B cell (primary cell): ENCODE measurements at places on chromosomes 2 and 18. TPM values are rescaled to one million over a fixed set of nuclear protein-coding genes. Genes with fewer than 3 reads are reported as not detected.

The SERTAD2 gene
- 49.5 and 51.2 TPM in 2 replicates for total RNA-seq

DNA sequence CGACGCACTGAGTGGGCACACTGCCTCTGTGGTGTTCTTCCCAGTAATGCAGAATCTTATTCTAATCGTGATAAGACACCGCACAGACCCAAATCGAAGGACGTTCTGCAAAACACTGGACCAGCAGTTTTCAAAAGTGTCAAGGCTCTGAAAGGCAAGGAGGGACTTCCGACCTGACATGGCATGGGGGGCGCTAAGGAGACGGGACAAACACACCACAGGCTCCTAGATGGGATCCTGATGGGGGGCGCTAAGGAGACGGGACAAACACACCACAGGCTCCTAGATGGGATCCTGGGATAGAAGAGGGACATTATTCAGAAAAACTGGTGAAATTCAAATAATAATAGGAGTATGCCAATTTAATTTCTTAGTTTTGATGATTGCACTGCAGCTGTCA, 191.4 kb downstream of the LDLRAD4 start:
- DNase-seq: no peak

GRCh38 chr2:134410831-134411231, 157.0 kb downstream of the MGAT5 start:
- no peak for DNase-seq

DNA sequence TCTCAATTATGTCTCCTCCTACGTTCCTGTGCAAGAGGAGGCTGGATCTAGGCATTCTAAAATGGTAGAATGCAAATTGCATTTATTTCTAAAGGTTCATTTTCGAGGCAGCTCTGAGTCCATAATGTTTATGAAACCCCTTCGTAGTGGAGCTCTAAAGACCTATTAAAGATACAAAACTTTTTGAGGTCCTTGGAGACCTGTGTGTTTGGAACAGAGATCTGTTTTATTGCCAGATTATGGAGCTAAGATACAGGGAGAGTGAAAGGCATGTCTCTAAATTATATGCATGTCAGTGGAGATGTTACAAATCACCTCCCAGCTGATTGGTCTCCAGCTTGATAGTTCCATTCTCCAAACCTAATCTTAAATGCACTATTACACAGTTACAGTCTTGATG, 335.8 kb downstream of the GULP1 start:
- no peak for DNase-seq

DNA sequence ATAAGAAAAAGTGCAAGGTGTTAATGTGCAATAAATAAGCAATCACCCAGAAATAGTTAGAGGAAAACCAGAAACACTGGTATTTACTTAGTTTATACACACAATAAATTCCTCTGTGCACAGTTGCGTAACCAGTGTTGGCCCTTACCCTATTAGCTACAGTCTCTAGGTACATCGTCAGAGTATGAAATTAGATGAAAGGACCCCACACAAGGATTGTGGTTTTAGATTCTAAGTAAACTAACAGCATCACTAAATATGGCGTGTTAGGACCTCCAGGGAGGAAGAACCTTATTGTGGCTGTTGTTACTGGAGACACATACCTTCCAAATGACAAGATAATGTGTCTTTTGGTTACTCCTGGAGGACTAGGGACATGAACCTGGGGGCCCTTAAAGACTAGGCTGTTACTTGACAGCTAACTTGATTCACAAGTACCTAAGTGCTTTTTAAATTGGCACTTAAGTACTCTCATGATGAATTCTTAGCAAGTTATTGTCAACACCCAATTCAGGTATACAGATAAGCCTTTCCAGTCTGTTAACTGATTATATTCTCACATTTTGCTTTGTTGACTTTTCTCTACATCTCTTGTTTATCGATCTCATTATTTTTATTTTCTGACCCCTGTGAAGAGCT, 115.3 kb downstream of the FEZ2 start:
- DNase-seq: no peak

- DNase-seq: no peak
Measured at GRCh38 chr2:46101557-46102220, 195.5 kb upstream of the EPAS1 start.

DNA sequence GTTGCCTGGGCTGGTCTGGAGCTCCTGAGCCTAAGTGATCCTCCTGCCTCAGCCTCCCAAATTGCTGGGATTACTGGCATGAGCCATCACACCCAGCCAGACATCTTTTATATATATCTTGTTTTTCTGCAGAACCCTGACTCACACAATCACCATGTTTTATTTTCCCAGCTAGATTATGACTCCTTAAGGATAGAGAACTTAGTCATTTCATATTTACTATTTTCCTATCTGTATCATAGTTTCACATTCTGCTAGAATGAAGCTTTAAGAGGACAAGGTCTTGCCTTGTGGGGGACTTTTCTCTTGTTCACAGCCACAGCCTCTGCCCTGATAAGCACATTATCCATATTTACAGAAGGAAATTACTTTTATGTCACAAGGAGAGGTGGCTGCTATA, 73.9 kb downstream of the LBH start:
- no peak for DNase-seq
